Temporal lobe (tissue), 4 donors: ENCODE measurements at places on chromosomes 7 and 10. TPM values are rescaled to one million over a fixed set of nuclear protein-coding genes. Genes with fewer than 3 reads are reported as not detected.

Gene ELAPOR2
- total RNA-seq: 22.4 TPM

Gene FAM237B
- total RNA-seq: not detected

Gene VSTM2A
- total RNA-seq: 56.8 TPM

Gene SPDYE5
- not detected for total RNA-seq

Gene RPEL1
- not detected for total RNA-seq

Gene PNLIPRP3
- total RNA-seq: not detected

Gene MMD2
- 4.4 TPM for total RNA-seq

Gene OPN1SW
- not detected for total RNA-seq

Gene ZDHHC16
- 12.5 TPM for total RNA-seq

Gene CDH23
- 3.4 TPM for total RNA-seq

Gene PCDH15
- total RNA-seq: 6.1 TPM

Gene EIF5AL1
- total RNA-seq: under 0.01 TPM

Gene CLRN3
- total RNA-seq: not detected

Gene TMEM236
- total RNA-seq: under 0.01 TPM

Gene CCDC186
- total RNA-seq: 35.4 TPM

Gene AGR2
- total RNA-seq: 0.49 TPM
